ENCODE measurements at places on chromosomes 4 and X.

- DNase-seq, result no peak
These were observed 1.8 kb upstream of the HGFAC start for GRCh38 chr4:3440011-3440410.

- DNase-seq, result no peak
These were observed 57.3 kb downstream of the FRYL start for GRCh38 chr4:48722509-48723446.

- DNase-seq, result no peak
These were observed 367.3 kb downstream of the GRIA2 start for GRCh38 chr4:157587681-157588423.

DNA sequence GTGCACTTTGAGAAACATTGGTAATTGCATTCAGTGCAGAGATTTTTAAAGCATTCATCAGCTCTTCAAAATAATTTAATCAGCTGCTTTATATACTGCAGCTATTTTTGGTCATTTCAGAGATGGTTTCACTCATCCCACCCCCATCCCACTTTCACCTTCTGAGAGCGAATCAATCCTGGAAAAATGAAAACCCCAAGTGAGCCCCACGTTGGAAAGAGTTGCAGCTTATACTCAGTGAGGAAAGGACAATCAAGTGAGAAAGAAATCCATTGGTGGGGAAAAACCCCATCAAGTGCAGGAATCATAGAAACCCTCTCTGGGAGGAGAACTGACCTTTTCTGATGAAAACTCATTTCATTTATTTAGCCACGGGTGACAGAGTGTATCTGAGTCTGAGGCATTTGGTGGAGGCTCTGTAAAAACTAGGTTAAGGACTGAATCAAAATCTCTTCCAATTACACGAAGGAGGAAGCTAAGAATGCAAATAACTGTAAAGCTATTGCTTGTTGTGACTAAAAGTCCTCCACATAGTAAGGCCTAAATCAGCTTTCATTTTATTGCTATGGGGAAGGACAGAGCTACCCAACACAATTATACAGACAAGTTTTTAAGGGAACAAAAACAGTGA lies 240.4 kb upstream of the PGRMC2 start:
- DNase-seq, result no peak
